Activated naive CD4-positive, alpha-beta T cell treated with anti-CD3 and anti-CD28 coated beads, Interleukin-2, amount 50 U/mL, for 16 hours (primary cell): ENCODE measurements at places on chromosomes 1 and 21.

GRCh38 chr1:25929016-25929415, 22.8 kb upstream of the STMN1 start:
- no peak for DNase-seq

- DNase-seq = no peak
Observed at GRCh38 chr1:220892086-220892376, 12.8 kb downstream of the HLX start.

- peak; percentile 24 for DNase-seq
Observed at GRCh38 chr1:147892731-147893214, 9.8 kb upstream of the GJA8 start.

DNA sequence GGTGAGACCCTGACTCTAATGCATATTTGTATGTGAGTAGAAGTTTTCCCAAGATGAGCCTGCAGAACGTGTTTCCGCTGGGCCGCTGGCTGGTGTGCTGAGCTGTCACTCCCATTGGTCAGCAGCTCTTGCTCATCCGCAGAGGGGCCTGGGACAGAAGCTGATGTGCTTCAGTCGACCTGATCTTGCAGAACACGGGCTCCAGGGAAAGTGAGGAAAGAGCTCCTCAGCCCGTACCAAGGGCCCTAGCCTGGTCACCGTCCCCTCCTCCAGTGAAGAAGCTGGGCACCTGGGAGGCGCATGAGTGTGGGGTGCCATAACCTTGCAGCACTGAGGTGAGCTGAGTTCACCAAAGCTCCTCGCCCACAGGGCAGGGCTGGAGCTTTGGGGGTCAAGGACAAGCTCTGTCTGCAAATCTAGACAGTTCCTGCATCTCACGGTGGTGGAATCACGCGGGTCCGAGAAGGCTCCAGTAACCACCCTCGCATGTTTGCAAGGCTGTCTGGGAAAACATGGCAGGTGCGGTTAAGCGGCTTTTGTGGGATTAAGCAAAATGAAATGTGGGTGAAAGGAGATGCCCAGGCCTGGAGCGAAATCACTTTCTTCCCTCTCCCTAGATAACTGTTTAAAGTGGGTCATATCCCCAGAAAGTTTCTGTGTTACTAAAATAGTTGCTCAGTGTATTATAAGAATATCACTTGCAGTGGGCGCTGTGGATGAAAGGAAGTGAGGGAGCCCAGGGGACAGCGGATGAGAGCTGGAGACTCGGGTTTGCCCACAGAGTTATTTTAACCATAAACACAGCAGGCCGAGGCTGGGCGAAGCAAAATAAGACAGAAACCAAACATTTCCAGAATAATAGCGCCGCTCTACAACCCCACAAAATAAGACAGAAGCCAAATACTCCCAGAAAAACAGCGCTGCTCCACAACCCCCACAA, 33.1 kb upstream of the LRRC3 start:
- no peak for DNase-seq

DNA sequence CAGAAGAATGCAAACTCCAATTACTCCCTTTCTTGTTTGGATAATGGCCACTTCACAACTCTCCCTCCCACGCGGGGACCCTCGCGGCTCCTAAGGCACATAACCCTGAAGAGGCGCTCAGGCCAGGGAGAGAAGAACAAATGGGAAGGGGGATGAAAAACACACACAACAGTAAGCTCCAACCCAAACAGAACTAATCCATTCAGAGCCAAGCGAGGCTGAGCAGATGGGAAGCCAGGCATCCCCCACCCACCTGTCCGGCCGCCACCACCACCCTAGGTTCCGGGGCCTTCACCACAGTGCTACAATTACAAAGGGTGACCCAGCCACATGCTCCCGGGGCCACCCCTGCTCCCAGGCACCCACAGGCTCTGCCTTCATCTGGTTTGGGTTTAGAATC, 101.5 kb downstream of the MRPL37 start:
- DNase-seq = no peak

GRCh38 chr1:186054003-186054402, 319.8 kb downstream of the HMCN1 start:
- no peak for DNase-seq

DNA sequence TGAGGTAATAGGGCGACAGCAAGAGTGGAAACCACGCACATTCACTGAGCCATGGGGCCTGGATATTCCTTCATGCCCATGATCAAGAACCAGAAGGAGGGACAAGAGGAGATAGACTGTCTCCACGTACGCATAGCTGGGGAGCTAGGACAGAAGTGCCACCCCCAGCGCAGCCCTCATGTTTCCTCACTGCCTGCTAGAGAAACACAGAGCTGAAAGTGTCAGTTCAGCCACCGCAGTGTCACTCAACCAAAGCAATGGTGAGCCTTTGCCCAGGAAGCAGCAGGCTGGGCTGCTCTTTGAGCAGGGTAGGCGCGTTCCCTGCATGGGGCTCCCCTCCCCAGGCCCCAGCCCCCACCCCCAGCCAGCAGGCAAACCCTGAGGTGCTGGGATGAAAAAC, 68.5 kb downstream of the STUM start:
- DNase-seq = no peak

DNA sequence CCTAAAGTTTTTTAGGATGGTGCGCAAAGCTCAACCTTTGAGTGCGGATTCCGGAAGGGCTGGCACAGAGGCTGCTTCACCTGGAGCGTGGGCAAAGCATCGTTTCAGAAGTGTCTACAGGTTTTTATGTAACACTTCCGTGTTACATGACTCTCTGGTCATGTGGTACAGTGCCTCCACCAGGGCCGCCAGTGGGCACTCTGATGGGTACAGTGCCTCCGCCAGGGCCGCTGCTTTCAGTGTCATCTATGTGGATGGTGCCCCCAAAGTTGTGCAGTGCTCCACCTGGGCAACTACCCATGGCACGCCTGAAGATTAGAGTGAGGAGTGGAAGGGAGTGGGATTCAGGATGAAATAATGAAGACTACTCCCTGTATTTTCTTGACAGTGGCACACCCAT, 101.4 kb upstream of the C1orf174 start:
- DNase-seq = no peak

DNA sequence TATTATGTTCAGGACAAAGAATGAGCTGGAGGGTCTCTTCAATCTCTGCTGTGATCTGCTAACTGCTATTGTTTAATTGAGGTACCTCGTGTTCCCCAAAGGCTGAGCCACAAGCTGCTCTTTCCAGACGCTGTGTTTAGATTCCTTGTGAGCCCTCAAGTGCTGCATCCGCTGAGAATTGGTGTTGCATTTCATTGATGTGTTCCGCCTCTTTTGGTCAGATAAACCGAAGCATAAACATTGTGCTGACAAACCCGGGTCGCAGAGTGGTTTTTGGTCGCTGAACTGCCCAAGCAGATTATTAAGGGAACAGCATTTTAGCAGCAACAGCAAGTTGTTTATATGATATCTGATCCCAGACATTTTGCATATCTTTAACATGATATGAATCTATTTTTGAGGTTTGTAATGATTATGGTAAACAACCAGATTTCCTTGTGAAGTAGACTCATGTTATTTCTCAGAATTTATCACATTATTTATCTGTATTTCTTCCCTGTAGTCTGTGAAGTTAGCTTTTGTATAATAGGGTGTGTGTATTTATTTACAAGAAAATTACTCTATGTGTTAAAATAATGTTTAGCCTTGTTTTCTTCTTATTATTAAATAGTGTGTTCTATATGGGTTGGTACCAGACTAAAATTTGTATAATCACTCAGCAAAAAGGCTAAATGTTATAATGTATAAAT, 217.2 kb upstream of the C1orf105 start:
- DNase-seq = no peak

DNA sequence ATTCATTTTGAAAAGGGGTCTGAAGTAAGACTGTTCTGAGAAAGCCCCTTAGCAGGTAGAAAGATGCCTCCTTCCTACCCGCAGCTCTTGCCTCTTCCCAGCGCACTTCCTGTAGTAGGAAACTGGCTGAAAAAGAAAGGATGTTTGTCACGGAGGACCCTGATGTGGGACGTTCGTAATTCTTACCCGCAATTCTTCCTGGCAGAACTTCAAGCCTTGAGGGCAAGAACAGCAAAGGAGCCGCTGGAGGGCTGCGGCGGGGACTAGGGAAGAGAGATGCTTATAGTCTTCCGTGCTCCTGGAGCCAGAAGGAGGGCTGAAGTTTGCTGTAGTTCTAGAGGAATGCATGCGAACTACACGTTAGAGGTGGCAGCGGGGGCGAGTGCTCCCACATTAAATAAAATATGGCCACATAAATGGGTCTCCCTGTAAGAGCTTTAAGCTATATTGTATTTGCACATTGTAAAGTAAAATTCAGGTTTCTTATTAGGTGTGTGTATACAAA, 6.3 kb downstream of the C1orf53 start:
- DNase-seq = no peak
